T-helper 9 cell (primary cell): ENCODE measurements at places on chromosomes 1 and 21.

DNA sequence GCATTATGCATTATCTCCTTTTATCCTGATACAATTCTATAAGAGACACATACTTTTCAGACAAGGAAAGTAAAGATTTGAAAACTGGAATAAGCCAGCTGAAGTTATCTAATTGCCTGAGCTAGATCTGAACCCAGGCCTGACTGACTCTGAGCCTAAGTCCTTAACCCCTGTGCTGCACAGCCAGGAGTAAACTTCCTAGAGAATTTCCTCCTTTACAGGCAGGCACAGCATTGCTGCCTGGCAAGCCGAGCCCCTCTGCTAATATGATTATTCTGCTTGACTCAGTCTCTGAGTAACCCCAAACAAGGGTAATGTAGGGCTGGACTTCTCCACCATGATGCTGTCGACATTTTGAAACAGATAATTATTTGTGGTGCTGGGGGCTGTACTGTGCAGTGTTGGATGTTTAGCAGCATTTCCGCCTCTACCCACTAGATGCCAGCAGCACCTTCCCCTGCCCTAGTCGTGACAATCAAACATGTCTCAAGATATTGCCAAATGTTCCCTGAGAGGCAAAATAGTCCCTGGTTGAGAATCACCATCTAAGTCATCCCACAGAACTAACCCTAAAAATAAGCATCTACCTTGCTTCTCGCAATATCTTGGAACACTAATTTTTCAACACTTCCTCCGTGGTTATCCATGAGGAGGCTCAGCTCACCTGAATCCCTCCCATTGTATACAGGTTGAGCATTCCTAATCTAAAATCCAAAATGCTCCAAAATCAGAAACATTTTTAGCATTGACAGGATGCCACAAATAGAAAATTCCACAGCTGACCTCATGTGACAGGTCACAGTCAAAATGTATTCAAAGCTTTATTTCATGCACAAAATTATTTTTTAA lies 18.5 kb downstream of the CAMK1G start:
- no peak for DNase-seq

GRCh38 chr1:20726932-20727745 lies 5.4 kb downstream of the SH2D5 start:
- DNase-seq: no peak

DNA sequence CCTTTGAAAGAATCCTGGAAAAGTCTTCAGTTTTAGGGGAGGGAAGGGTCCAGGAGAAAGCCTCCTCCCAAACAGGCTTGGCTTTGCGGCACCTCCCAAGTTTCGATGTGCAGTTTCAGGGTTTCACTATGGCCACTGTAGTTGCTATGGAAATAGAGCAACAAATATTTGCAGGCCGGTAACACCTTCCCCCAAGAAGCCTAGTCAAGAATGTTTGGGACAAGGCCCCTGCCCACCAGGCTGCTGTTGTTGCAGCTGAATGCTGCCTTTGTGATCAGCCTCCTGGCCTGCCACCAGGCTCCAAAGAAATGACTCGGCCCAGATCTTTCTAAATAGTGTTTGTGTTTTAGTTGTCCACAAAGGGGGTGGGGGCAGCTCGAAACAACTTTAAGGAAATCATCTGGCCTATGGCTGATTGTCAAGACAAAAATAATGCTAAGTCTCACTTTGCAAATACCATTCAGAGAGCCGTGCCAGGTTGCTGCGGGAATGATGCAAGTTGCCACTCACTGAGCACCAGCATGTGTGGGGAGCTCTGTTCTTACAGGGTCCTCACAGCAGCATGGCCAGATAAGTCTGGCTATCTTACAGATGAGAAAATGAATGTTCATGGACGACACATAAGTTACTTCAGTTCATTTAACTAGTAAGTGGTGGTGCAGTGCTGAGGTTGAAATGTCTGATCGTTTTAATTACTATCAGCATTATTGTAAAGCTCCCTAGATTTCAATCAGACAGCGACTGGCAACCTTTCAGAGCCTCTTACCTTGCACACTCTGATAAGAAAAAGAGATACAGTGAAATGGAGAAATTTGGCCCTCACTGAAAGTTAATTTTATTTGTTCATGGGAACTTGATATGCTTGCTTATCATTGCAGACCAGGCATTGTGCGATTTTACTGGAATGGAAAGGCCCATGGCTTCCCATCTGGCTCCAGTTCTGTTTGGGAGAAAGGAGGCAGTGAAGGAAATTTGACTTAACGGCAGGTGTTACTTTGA lies 91.2 kb upstream of the JUN start:
- no peak for DNase-seq

DNA sequence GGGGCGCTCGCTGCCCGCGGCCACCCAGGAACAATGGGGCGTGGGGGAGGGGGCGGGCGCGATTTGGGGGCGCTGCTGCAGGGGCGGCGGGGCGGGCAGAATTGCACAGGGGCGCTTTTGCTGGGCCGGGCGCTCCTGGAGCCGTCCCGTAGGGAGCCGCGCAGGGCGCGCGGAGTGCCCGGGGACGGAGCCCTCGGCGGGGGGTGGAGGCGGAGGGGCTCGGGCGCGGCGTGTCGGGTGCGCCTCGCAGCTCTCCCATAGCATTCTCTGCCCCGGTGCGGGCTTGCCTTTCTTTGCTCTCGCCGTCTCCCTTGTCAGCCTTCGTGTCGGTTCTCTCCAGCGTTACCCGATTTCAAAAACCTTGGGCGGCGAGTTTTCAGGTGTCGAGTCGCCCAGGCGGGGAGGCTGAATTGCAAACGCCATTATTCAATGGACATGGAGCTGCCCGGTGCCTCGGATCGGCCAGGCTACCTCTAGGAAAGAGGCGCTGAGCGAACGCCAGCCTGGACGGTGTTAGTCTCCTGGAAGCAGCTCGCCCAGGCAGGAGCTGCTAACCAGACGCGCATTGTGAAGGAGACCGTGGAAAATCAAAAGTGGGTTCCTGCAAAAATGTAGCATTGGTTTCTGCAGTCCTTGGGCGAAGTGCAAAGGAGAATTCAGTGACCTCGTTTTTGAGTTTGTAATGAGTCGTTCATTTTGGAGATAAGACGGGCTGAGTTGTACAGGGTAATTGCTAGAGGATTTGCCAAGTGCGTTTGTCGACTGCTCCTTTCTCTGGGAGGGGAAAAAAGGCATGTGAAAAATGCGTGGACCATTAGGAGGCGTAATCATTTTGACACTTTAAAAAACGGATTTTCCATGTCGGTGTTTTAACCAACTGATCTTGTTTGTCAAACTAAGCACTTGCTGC lies 626 bp downstream of the CXADR start:
- peak; percentile 11 for DNase-seq

DNA sequence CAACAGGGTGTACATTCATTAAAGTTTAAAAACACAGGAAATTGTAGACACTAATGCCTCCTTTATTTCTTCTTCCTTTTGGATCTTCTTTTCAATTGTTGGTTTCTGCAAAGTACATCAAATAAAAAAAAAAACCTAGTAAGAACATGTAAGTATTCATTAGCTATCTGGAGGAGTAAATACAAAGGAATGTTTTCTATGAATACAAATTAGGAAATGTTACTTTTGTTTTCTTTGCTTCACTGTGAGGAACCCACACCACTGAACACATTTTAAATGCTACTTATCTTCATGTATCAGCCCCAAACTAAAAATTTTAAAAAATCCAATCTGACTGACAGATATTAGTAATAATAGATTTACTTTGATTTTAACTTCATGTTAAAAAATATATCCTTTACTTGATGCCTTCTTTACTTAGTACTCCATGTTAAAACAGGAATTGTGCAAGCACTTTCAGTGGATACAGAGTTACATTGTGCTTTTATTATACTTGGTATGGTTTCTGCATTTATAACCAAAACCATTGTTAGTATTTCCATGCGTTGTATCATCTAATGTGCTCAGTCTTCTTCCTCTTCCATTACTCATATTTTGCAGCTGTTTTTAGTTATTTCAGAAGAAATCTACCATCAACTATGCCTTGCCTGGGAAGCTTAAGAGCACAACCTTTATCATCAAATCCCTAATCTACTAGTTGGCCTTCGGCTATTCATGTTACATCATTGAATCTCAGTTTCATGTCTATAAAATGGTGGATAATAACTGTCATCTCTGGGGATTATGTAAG lies 236.9 kb upstream of the DPYD start:
- DNase-seq: no peak

DNA sequence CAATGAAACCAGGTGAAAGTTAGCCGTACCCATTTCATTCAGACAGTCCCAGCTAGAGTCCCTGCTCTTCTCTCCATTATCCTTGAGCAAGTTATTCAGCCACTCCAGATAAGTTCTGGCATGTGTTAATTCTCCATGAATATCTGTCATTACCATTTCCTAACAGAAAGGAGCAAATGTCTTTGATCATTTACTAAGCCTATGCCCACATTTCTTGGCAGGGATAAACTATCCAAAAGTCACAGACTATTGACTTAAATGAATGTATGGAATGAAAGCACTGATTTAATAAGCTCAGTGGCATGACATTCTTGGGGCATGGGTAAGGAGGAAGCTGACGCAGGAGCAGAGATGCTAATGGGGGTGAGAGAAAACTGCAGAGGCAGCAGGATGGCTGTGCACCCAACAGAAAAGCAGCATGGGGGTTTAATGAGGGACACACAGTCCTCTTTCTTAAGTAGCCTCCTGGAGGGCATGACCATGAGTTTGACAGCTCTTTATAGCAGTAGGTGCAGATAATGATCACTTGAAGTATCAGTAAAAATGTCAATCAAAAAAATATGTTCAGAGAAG lies 17.6 kb upstream of the DHCR24 start:
- no peak for DNase-seq

GRCh38 chr1:29708381-29708780 lies 472.1 kb downstream of the PTPRU start:
- DNase-seq: no peak

- no peak for DNase-seq
These were observed 22.3 kb downstream of the POGZ start for GRCh38 chr1:151436985-151437384.

GRCh38 chr1:197731449-197731848 lies 43.8 kb downstream of the DENND1B start:
- DNase-seq: no peak

- DNase-seq: no peak
These were observed 14.5 kb upstream of the CSF3R start for GRCh38 chr1:36497207-36497606.

- no peak for DNase-seq
These were observed 61.8 kb downstream of the INTS7 start for GRCh38 chr1:211973541-211973940.

DNA sequence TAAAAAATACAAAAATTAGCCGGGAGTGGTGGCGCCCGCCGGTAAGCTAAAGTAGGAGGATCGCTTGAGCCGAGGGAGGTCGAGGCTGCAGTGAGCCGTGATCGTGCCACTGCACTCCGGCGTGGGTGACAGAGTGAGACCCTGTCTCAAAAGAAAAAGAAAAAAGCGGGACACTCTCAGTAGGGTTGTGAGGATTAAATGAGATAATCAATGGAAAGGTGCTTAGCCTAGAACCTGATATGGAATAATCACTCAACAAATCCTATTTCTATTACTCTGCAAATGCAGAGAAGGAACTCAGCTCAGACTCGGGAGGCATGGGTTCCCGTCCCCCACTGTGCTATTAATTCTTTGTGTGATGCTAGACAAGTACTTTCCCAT lies 529 bp upstream of the LUZP1 start:
- no peak for DNase-seq

DNA sequence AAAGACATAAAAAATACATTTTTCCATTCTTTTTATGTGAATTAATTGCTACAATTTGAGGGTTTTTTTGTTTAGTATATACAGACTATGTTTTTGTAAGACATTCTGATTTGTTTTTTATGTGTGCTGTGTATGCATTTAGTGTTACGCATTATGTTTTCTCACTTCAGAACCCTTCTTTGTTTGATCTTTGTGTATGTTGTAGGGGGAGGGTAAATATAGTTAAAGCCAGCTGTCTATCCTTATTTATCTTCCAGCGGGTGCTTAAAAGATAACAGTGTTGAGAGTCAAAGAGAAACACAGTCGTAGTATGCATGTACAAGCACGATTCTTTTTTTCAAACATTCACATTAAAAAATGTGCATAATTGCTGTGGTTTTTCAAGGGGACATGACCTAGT lies 97.5 kb upstream of the KIAA1614 start:
- DNase-seq: no peak

- no peak for DNase-seq
These were observed 45.7 kb downstream of the PLPP3 start for GRCh38 chr1:56533621-56534020.

GRCh38 chr1:239537795-239538194 lies 151.4 kb downstream of the CHRM3 start:
- no peak for DNase-seq

GRCh38 chr21:29849735-29850176 lies 90.0 kb downstream of the GRIK1 start:
- peak; percentile 1 for DNase-seq

DNA sequence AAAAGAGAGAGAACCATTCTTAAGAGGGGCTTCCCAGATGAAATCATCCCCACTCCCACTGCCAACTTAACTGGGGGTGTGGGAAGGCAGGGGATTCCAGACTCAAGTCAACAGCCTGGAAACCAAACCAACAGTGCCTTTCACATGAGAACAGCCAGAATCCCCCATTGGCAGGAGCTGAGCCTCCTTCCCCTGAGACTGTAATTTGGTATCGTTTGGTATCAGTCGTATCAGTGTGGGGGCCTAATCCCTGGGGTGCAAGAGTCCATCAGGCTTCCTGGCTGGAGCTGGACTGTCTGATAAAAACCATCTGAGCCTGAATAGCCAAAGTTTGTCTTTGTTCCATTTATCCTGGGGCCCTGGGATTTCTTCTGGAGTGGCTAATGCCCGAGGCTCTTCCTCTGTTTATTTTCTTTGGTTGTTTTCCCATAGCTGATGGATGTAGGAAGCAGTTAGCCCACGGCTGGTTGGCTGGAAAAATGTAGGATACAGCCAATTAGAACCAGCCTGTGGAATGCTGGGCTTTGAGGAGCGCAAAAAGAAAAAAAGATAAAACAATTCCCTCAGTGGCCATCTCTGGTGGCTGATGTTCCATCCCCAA lies 84.6 kb downstream of the LAMC2 start:
- no peak for DNase-seq
